ENCODE measurements at places on chromosomes 5 and 9.
A peak's percentile ranks its signal among the peaks of the same experiment; 100 is the strongest.

- no peak for DNase-seq
Observed at GRCh38 chr9:99336005-99336404, 113.9 kb downstream of the SEC61B start.

GRCh38 chr9:2634153-2634552 lies 12.6 kb downstream of the VLDLR start:
- DNase-seq: no peak

- DNase-seq: no peak
Observed at GRCh38 chr9:97575673-97576200, 57.4 kb downstream of the TSTD2 start.

DNA sequence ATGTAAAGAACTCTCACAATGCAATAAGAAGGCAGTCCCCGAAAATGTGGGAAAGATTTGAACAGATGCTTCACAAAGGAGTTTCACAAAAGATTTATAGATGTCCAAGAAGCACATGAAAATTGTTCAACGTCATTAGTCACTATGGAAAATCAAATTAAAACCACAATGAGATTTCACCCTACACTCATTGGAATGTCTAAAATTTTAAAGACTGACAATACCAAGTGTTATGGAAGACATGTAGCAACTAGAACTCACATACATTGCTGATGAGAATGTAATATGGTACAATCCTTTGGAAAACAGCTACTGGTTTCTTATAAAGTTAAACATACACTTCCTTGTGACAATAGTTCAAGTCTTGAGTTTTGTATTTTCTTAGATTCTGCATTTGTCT lies 11.0 kb upstream of the RECK start:
- DNase-seq: no peak

GRCh38 chr5:41527201-41527779 lies 16.9 kb upstream of the PLCXD3 start:
- DNase-seq: no peak

DNA sequence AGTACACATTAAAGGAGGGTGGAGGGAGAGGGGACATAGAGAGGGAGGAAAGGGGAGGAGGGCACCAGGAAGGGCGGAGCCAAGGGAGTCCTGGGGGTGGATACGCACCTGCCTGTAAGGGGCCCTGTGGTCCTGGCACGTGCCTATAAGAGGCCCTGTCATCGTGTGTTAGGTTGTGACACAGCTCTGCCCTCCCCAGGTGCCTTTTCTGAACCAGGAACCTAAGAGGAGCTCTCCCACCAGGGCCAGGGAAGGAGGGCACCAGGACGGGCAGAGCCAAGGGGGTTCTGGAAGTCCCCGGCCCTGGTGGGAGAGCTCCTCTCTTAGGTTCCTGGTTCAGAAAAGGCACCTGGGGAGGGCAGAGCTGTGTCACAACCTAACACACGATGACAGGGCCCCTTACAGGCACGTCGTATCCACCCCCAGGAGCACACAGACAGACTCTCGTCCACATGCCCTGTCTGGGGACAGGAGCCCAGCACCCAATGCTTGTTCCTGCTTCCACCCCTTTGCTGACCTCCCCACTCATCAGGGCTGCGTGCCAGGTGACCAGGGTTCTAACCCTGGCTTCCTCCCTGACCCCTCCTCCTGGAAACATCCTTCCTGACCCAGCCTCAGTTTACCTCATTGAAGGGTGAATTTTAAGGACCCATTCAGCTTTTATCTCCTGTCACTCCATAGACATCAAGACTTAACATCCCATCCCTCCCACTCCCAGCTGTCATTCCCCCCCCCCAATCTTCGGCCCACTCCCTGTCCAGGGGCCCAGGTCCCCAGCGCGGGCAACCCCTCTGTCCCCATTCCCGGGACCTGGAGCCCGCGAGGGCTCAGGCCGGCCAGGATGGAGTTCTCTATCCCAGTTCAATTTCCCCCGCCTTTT lies 12.9 kb upstream of the OLFM1 start:
- peak; percentile 59 for DNase-seq

DNA sequence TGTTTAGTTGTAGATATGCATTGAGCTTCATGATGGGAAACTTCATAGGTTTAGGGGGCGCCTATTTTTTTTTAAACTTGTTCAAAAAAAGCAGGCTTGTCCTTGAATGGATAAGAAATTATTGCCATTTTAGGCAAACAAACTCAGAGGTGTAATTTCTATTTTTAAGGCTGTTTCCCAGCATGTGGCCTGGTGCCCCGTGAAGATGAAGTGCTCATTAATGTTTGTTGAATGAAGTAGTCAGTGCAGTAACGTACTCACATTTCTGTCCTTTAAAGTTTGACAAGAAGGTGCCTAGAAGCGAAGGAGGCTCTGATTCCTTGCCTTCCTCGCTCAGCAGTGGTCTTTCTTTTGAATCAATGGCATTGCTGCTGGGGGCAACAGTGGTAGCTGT lies 54.3 kb downstream of the ZNF618 start:
- peak; percentile 17 for DNase-seq

GRCh38 chr5:67168069-67168468 lies 28.5 kb downstream of the CD180 start:
- DNase-seq: no peak

DNA sequence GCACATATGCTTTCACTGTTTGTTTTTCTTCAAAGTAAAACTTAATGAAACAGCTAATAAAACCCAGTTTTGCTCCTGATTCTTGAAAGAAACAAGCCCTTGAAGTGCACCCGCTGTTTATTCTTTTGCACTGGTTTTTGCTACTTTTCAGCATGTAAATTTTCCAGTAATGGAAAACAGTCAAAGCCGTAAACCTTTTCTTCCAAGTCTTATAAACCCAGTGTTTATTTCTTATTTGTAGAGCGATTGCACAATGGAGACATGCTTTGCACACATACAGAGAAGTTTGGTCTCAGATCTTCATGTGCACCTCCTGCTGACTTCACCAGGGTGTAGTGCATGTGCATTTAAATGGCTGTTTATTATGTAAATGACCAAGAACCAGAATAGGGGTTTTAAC lies 51.8 kb downstream of the ATG10 start:
- DNase-seq: no peak

DNA sequence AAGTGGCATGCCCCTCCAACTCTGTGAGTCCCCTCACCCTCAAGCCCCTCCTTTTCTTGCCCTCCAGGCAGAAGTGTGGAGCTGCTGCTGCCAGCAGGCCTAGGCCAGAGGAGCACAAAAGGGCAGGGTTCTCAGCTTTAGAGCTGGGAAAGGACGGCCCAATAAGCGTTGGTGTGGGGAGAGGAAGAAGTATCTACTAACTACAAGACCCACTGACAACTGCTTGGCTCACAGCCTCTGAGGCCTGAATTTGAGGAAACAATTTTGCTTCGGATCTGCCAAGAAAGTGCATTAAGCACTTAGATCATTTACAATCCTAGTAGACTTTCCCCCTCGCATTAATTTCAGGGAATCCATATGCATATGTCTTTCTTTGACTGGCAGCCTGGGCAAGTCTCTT lies 179.4 kb downstream of the SNX18 start:
- no peak for DNase-seq

DNA sequence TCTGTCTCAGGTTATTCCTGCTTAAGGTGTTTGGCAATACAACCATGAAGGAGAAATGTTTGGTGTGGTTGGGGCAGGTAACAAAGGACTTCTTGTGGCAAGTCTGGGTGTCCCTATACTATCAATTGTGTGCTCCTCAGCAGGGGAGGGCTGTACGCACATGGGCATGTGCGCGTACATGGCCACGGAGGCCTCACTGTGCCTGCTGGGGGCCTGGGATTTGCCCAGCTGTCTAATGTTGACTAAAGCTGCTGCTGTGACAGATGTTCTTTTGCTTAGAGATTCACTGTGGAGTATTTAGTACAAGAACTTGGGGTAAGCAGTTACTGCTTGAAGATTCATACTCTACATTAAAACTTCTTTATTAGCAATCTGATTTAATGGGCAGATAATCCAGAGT lies 97.5 kb downstream of the HSPA4 start:
- peak; percentile 76 for DNase-seq

- DNase-seq: no peak
Observed at GRCh38 chr9:32877639-32878217, 94.4 kb downstream of the TMEM215 start.

Data from osteocyte (in vitro differentiated cells).